Heart left ventricle (tissue), 16 donors: ENCODE measurements at places on chromosomes 7 and 10. TPM values are rescaled to one million over a fixed set of nuclear protein-coding genes. Genes with fewer than 3 reads are reported as not detected.
A peak's percentile ranks its signal among the peaks of the same experiment; 100 is the strongest.

- no peak for DNase-seq
Observed at GRCh38 chr10:130737186-130737585, 574.3 kb downstream of the TCERG1L start.

GRCh38 chr10:11018432-11018841 is 765 bp downstream of the CELF2 start:
- peak; percentile 41 for DNase-seq

- DNase-seq: peak; percentile 46
Observed at GRCh38 chr10:117373823-117374505, 1.3 kb downstream of the PDZD8 start.

GRCh38 chr10:45514291-45515270 is 140.6 kb downstream of the ALOX5 start:
- DNase-seq: no peak

DNA sequence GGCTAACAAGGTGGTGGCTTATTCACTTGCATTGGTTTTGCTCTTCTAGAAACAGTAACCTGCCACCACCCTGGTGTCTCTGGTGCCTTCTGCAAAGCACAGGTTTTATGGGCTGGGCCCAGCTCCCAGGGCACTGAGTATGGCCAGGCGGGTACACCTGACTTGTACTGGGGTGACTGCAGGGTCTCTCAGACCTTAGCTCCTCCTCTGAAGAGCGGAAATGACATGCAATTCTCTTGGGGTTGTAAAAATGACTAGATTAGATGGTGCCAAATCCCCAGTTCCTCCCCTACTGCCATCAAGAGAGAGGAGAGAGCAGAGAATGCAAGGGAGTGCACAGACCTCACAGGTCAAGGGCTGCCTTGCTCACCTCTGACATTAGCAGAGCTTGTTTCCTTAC is 14.7 kb downstream of the ESYT2 start:
- no peak for DNase-seq

DNA sequence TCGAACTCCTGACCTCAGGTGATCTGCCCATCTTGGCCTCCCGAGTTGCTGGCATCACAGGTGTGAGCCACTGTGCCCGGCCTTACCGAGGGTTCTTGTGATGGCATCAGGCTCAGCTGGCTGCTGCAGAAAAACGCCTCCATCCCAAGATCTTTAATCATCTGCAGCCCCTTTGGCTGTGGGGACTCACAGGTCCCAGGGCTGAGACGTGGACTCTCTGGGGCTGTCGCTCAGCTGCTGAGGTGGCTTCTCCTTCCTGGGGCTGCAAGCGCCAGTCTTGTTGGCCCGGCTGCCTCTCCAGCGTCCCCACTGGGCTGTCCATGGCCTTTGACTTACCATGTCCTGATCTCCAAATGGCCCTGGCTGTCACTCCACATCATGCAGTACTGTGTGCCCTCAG is 20.0 kb downstream of the AMZ1 start:
- no peak for DNase-seq

- no peak for DNase-seq
Observed at GRCh38 chr7:48118041-48118440, 29.0 kb downstream of the UPP1 start.

DNA sequence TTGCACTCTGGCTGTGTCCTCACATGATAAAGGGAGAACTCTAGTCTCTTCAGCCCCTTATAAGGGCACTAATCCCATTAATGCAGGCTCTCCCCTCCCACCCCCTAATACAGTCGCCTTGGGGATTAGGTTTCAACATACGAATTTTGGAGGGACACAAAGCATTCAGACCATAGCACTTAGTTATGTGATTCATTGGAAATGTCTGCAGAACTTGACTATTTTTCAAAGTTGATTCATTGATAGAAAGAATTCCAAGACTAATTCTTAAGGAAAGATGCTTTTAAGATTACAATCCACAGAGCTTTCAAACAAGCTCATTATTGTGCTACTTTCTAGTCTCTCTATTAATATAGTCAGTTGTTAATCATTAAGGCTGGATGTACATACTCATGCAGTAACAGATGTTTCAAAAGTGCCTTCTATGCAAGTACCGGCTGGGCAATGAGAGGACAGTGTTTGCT is 85.3 kb upstream of the RPA3 start:
- DNase-seq: no peak

- peak; percentile 18 for DNase-seq
Observed at GRCh38 chr10:9992661-9993060, 1025.0 kb upstream of the CELF2 start.

GRCh38 chr10:121079226-121079625 is 228.1 kb downstream of the WDR11 start:
- no peak for DNase-seq

GRCh38 chr10:8389630-8390029 is 335.1 kb downstream of the GATA3 start:
- no peak for DNase-seq

DNA sequence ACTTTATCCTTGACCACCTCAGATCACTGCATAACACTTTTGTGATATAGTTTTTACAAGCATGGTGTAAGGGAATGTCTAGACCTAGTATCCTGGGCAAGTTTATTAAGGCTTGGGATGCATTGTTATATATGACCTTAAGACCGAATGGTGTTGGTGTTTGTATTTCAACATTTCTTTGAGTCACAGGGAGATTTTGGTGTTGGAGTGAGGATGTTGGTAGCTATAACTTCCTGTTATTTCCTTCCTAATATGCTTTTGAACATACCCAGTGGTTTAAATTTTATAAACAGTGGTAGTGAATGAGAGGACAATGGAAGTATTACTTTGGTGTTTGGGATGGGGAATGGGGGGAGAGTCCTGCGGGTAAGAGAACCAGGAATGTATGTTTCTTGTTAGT is 2.6 kb downstream of the EXOC4 start:
- no peak for DNase-seq

GRCh38 chr7:143013893-143014292 is 13.0 kb downstream of the OR9A2 start:
- no peak for DNase-seq

- DNase-seq: peak; percentile 73
Observed at GRCh38 chr7:24756545-24757352, 515 bp downstream of the GSDME start.

- DNase-seq: no peak
Observed at GRCh38 chr7:116588641-116589594, 64.1 kb downstream of the CAV1 start.

GRCh38 chr10:22618078-22618785 is 96.1 kb downstream of the PIP4K2A start:
- DNase-seq: no peak

DNA sequence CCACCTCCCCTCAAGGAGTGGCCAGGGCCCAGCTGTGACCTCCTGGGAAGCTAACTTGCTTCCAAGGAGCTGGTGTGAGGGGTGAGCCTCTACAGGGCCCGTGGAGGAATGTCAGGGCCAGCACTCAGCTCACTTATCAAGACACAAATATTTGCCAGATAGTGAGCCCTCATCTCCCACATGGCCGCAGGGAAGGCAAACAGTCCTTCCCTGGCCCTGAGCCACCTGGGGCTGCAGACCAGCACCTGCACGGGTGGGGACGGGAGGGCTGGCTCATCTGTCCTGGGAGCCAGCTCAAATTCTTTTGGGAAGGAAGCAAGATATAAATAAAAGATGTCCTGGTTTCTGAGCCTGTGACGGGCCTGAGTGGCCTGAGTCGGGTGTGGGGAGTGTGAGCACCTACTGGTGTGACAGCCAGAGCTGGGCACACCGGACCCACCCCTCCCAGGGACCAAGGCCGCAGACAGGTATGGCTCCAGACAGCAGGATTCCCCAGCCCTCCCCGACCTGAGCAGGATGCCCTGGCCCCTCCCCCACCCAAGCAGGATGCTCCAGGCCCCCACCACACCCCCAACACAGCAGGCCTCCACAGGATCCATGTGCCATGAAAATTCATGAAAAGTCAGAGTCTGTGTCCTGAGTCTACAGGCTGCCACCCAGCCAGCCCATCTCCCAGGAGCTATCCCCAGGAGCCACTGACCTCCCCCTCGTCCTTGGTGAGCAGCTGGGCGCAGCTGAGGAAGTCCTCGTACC is 148.0 kb downstream of the MAPK8 start:
- no peak for DNase-seq

DNA sequence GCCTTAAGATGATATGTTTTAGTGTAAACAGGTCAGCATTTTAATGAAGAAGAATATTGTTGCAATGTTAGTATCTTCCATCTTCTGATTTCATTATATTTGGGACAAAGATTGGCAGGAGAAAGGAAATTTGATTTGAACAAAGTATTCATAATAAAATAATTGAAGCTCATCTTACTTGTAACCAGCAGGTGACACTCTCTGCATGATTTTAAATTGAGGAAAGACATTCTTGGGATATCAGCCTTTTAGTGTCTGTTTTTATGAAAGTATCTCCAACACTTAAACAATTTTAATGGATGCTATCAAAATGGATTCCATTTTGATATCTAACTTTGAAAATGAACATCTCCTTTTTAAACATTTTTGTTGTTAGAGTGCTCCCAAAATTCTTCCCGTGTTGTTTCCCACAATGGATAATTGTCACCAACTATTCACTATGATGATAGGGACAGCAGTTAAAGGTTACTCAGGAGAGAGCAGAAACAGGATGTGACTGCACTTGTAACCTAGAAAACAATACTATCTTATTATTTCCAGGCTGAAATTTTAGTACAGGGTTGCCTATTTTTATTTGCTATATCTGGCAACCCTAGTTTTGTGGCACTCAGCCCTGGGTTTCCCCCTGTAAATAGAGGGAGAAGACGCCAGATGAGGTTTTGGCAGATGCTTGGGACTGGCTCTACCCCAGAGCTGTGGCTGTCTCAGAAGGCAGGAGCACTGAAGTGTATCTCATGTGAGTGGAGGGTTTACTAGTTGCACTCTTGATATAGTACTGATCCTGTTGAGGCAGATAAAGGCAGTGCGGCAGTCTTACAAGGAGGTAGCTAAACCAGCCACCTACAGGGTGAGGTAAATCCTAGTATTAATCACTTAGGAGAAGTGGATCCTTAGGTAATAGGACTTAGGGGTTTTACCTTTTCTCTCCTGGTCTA is 31.0 kb upstream of the ABCB4 start:
- DNase-seq: no peak

DNA sequence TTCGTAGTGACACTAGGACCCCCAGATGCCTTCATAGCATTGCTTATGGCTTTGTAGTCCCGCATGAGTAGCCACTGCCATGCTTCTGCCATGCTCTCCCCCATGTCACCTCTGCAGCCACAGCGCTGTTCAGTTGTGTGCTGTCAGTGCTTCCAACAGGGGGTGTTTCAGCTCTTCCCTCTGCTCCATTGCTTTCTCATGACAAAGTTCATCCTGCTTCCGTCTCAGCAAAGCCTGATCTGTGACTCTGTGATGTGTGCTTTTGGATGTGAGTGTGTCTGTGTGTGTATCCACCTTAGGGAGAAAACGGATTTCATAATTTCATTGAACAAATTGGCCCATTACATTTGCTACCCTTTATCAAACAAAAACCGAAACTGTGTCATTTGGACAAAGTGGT is 134.9 kb upstream of the SAMD8 start:
- no peak for DNase-seq

DNA sequence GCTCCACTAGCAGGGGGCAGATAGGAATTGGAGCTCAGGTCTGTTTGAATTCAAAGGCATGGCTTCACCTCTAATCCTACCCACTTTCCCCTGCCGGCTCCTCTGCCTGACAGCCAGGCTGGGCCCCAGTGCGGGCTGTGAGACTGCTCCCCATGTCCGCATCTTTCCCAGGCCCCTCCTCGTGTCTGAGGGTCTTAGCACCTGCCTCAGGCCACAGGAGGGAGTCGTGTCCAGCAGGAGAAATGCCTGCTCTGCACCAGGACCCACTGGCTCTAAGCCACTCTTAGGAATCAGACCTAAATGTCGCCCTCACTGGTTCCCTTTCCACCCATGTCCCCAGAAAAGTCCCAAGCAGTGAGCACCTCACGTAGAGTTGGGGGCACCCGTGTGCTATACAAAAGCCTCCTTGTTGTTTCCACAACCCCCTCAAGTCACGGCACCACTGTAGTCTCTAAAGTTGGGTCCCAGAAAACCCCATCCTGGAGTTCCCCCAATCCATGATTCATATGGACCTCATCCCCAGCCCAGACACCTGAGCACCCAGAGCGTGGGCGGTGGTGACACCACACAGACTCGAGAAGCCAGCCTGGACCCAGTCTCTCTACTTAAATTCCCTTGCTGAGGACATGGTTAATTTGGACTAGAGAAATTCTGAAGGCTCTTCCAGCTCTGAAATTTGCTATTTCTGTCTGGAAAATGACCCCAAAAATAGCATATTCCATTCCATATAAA is 466.4 kb upstream of the ZMIZ1 start:
- DNase-seq: no peak

DNA sequence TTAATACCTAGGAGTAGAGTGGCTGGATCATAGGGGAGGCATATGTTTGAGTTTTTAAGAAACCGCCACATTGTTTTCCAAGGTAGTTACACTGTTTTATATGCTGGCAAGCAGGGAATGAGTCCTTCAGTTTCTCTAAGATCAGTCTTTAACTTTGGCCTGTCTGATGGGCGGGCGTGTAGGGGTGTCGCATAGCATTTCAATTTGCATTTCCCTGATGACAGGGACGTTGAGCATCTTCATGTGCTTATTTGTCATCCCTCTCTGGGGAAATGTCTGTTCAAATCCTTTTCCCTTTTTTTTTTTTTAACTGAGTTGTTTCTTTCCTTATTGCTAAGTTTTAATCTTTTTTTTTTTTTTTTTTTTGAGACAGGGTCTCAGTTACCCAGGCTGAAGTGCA is 9.8 kb downstream of the MTG1 start:
- no peak for DNase-seq

- DNase-seq: no peak
Observed at GRCh38 chr7:33698041-33698440, 207.3 kb upstream of the BMPER start.

- no peak for DNase-seq
Observed at GRCh38 chr7:155527664-155528063, 18.7 kb downstream of the CNPY1 start.

- no peak for DNase-seq
Observed at GRCh38 chr10:27660268-27660667, 85.4 kb downstream of the MKX start.

The IL6 gene
- total RNA-seq: 7.0 TPM

The NPSR1 gene
- not detected for total RNA-seq

The AEBP1 gene
- 45.3 TPM for total RNA-seq

The RASA4 gene
- total RNA-seq: 14.9 TPM

The SKAP2 gene
- 6.2 TPM for total RNA-seq

The SRRM3 gene
- 5.0 TPM for total RNA-seq

The EPO gene
- not detected for total RNA-seq

The KCTD7 gene
- total RNA-seq: 13.9 TPM

The IDI2 gene
- total RNA-seq: 0.72 TPM
